ENCODE measurements at places on chromosomes 1 and 21.

DNA sequence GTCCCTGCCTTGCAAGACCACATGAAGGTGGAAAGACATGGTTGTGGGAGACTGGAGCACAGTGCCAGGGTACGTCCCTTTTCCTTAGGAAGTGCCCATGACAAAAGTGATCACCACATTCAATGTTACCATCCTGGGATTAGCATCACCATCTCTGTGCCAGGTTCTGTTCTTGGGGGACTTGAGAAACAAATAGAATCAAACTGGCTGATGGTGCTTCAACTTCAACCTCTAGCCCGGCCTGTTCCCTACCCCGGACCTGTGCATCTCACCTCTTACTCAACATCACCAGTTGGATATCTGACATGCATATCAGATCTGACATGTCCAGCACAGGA is 153.3 kb downstream of the GRIK3 start:
- DNase-seq, result no peak

GRCh38 chr1:159945483-159946241 is at the start of gene IGSF9:
Gene IGSF9 (minus strand): TSS chr1:159945613. CDS start chr1:159943454, 2,159 bp downstream.
- DNase-seq, result peak; percentile 83

GRCh38 chr1:14017531-14017961 is 317.6 kb downstream of the PRDM2 start:
- no peak for DNase-seq

- peak; percentile 48 for DNase-seq
These were observed 2.5 kb downstream of the COL6A1 start for GRCh38 chr21:45983981-45984551.

DNA sequence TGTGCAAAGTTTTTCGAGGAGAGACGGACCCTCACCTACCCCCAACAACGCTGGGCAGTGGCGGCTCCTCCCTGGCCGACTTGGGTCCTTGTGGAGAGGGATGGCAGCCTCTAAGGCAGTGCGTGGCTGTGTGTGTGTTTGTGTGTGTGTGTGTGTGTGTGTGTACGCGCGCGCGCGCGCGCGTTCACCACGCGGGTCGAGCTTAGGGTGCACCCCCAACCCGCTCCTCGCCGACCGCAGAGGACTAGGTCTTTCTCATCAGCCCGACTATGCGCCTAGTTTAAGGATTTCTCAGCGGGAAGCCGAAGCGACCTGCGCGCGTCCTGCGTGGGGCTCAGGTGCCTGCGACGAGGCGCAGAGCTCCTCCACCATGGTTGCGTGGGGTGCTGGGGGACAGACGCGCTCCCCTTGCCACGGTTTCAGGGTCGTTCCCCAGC is 940 bp downstream of the SOX13 start:
- peak; percentile 35 for DNase-seq

- no peak for DNase-seq
These were observed 29.1 kb upstream of the CASZ1 start for GRCh38 chr1:10825592-10825991.

- DNase-seq, result no peak
These were observed 10.7 kb upstream of the GPR153 start for GRCh38 chr1:6271554-6271953.

All from right lobe of liver (tissue), 6 donors.